ENCODE measurements at places on chromosomes 6 and 20.

- no peak for DNase-seq
Measured at GRCh38 chr6:162871966-162872365, 144.2 kb downstream of the PACRG start.

- DNase-seq, result no peak
Measured at GRCh38 chr20:39358052-39358451, 395.9 kb downstream of the DHX35 start.

DNA sequence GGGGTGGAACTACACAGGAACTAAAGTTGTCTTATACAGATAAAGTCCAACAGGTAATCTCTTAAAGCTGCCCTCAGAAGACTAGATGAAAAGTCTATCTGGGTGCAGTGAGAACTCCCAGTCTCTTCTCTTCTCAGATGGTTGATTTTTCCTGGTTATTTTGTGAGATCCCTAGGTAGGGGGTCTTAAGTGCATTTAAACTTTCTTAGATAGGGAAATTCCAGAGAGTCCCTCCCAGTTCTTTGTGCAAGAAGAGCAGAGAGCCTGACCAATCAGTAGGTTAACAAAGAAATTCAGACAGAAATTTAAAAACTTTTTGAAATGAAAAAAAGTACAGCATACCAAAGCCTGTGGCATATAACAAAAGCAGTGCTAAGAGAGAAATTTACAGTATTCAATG, 2.0 kb upstream of the GABRR2 start:
- no peak for DNase-seq

GRCh38 chr6:137976430-137976829, 109.4 kb downstream of the TNFAIP3 start:
- no peak for DNase-seq

DNA sequence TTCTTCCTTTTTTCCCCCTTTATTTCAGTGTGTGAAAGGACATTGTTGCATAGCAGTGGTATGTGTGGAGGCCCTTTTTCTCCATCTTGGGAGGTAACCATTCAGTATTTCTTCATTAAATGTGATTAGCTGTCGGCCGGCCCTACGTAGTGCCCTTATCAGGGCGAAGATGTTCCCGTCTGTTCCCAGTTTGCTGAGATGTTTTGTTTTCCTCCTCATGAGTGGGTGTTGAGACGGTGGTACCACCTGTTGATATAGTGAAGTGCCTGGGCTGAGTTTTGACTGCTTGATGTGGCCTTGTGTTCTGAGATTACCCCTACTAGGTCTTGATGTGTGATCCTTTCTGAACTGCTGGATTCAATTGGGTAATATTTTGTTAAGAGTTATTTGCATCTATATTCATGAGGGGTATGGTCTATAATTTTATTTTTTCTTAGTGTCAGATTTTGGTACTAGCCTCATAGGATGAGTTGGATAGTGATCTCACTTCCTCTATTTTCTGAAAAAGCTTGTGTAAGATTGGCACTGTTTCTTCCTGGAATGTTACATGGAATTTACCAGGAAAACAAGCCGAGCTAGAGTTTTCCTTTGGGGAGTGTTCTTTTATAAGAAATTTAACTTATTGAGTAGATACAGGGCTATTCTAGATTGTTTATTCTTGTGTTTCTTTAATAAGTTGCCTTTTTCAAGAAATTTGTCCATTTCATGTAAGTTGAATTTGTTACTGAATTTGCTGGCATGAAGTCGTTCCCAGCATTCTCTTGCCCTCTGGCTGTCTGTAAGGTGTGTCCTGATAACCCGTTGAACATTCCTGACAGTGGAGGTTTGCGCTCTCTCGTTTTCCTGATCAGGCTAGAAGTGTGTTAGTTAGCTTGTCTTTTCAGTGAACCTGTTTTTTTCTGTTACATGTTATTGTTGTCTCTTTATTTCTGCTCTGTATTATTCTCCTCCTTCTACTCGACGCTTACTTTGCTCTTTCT, 4.3 kb downstream of the MTG2 start:
- no peak for DNase-seq

- no peak for DNase-seq
Measured at GRCh38 chr6:148793721-148794120, 46.9 kb downstream of the UST start.

- no peak for DNase-seq
Measured at GRCh38 chr20:8005575-8006366, 13.8 kb downstream of the TMX4 start.

DNA sequence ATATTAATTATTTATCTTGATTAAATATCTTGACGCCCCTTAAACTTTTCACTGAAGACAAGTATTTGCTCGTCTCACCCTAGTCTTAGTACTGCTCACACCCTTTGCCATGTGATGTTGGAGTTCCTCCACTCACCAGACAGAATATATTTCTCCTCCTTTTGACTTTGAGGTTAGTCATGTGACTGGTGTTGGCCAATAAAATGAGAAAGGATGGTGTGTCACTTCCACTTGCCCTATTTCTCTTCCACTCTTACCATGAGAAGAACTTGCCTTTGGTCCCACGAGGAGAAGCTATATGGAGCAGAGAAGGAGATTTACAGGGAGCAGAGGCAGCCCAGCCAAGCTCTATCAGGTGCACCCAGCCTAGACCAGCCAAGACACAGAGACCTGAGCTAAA, 64.9 kb upstream of the TAB2 start:
- no peak for DNase-seq

- no peak for DNase-seq
Measured at GRCh38 chr20:61373956-61374545, 122.0 kb downstream of the CDH4 start.

DNA sequence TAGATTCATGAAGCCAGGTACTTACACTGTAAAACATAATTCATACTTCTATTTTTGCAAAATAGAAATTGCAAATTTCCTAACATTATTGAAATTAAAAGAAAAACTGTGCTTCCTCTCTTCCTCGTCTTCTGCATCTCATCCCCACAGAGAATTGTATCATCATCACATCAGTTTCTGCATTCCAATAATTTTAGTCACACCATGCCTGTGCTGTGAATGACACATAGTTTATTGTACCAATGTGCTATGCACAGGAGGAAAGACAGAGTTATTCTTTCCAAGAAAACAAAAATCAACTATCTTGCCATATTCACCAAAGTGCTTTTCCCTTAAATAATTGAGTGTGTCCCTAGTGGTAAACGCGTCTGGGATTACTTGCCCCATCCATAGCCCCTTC, 38.1 kb upstream of the FAM135A start:
- no peak for DNase-seq

- no peak for DNase-seq
Measured at GRCh38 chr6:144478483-144478882, 193.3 kb downstream of the UTRN start.

DNA sequence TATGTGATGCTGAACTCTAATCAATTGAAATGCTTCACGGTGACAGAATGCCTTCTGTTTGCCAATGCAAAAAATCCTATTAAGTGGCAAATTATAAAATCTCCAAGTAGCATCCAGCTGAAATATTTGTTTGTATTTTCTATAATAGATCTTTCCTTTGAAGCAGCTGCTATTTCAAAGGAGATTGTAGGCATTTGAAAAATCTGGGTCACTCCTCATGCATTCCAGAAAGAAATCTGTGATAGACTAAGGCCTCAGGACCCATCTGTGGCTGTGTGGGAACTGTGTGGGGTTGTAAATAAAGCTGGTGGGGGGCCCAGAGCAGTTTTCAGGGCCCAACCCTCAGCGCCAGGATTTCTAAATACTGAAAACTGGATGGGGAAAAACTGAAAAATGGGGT, 216.9 kb upstream of the ARG1 start:
- DNase-seq, result no peak

DNA sequence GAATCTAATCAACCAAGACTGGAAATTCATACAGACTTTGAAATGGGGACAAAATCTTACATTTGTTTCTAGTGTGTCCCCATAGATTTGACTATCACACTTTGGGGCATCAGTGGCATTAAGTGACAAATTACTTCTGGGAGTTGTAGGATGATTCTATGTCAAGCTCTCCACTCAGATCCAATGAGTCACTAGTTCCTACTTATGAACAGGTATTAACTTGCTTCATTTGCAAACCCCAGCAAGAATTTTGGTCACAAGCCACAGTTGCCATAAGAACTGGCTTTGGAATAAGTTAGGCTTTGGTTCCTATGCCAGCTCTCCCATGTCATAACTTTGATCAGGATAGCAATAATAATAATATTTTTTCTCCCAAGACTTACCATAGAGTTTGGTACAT, 77.6 kb upstream of the PTPRK start:
- no peak for DNase-seq

DNA sequence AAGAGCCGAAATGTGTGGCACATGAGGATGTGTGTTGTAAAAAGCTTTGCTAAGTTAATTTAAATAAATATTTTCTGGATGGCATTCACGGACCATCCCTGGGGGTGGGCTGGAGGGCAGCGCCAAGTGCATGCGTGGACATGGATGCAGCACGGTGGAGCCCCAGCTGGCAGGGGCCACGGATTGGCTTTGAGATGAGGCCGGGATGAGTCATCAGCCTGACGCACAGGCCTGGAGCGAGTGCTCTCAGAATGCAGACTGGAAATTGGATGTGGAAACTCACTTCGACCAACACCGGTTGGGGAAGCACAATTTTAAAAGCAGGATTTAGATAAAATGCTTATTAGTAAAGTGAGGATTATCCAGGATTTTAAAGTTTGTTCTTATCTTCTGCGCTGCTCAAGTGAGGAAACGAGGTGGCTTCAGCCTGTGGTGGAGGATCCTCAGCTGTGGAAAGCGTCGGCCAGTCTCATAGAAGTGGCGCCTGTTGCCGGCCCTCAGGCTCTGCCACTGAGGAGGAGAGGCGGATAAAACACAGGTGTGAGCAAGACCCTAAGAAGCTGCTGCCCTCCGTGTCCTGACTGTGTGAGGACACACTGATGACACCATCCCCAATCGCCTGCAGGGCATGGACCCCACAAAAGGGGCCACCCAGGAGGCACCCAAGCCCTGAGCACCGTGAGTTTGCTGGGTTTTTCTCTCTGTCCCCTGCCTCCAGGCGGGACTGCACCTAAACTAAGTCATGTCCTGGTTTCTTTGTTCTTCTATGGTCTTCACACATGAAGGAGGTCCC, 279.7 kb downstream of the CDH4 start:
- no peak for DNase-seq

DNA sequence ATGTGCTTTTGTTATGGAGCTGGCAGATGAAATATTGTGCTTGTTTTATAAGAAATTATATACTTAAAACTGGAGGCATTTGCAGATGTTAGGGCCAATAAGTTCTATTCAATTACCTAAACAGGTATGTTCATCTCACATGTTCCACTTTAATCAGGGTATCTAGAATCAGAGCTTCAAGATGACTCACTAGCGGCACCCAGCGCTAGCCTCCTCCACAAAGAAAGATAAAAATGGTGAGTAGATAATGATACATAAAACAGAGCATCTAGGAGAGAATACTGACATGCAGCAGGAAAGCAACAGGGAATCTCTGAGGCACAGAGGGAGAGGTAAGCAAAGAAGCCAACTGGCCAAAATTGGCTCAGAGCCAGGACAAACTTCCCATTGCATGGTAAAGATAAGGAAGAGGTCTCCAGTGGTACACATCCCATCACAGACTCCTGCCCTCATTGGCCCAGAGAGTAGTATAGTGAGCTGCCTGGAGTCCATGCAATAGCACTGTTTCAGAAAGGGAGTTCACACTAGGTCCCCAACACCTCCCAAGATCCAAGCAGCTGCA, 200.7 kb upstream of the SPTLC3 start:
- DNase-seq, result no peak

GRCh38 chr6:36677059-36677749, 1.3 kb upstream of the CDKN1A start:
- DNase-seq, result no peak

DNA sequence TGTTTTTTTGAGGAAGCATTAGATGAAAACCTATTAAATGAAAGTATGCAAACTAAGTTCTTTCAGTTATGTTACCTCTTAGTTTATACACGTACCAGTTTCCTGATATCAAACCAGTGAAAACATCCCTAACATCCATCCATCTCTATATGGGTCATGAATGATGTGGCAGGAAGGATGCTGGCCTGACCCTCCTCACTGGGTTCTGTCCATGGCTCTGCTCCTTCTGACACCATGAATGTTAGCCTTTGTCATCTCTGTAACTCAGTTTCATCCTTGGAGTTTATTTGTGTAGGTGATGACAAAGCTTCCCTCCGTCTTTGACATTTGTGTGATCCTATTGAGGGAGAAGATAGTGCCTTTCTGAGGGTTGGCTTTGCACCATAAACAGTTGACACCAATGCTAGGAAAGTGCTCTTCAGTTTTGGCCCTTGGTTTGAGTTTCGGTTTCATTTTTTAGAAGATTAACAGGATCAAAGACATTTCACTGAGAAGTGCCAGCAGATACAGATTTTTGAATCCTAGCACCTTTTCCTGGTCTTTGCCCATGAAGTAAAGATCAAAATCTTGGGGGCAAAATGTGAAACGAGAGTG, 72.0 kb upstream of the SCGN start:
- no peak for DNase-seq

- no peak for DNase-seq
Measured at GRCh38 chr6:99611148-99611547, 4.5 kb downstream of the PRDM13 start.

DNA sequence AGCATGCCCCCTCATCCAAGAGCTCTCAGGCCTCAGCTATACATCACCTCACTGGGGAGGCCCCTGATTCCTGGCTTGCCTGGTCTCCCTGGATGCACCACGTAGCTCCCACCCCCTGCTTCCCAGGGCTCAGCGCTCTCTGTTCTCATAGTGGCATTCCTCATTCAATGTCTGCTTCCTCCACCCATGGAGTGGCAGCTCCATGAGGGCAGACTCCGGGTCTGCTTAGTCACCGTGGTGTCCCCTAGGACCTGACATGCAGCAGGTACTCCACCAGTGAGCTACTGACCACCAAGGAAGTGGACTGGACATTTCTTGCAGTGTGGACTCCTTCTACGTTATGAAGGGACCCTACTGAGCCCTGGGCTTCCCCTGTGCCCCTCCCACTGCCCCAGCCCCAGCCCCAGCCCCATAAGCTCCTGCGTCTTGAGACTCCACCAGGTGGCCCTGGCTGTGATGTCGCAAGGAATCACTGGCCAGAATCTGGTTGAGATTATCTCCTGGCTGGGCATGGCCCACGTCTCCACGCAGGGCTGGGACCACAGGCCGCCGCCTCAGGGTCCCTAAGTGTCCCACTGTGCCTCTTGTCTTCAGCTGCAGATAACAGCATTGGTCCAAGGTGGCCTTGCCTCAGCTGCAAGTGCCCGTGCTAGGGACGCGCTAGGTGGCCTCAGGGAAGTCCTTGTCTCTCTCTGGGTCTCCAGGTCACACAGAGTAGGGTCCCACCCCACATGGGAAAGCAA, 26.7 kb downstream of the CEBPB start:
- no peak for DNase-seq

GRCh38 chr20:21101932-21102575, 4.1 kb downstream of the LINC00237 start:
- DNase-seq, result no peak

- no peak for DNase-seq
Measured at GRCh38 chr6:125248136-125248535, 53.6 kb downstream of the HDDC2 start.

GRCh38 chr6:70398783-70399728, 14.3 kb upstream of the FAM135A start:
- DNase-seq, result no peak

GRCh38 chr6:29961966-29962365, 19.6 kb downstream of the HLA-A start:
- no peak for DNase-seq

All from CD4-positive, alpha-beta T cell treated with Interferon gamma for 1 hour (primary cell).